ENCODE measurements at places on chromosomes 7 and 10. TPM values are rescaled to one million over a fixed set of nuclear protein-coding genes. Genes with fewer than 3 reads are reported as not detected.

Gene PLPP4
- total RNA-seq: 11.9 TPM

GRCh38 chr7:147413557-147413870 lies 1177.1 kb upstream of the C7orf33 start:
- no peak for ATAC-seq

- ATAC-seq: no peak
These were observed 33.0 kb upstream of the UNC5B start for GRCh38 chr10:71179382-71179781.

DNA sequence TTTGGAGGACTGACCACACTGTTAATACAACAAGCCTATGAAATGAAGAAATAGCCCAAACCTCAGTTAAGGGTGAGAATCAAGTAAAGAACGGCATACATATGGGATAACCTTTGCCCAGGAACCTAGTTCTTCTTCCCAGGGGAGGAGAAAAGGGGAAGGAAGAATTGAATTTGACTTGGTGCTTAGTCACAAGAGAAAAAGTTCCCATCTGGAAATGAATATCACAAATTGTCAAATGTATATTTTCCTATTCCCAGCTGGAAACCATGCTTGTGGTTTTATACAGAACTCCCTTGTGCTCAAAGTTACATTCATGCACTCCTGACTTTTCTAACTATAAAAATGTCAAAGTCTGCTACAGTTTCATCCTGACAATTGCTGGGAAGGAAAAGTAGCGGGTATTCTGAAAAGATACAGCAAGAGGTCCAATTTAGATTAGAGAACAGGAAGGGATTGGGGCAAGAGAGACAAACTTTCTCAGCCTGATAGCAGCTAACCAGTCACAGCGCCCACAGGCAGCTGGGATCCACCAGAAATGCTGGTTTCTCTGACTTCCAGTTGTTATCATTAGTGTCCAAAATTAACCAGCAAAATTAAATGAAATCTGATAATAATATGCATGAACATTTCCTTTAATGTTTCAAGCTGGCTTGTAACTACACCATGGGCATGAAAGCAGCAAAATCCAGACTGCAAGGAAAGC lies 18.6 kb upstream of the GSAP start:
- ATAC-seq: no peak

Gene NXPH1
- total RNA-seq: 1.4 TPM

GRCh38 chr7:28135315-28135714 lies 45.3 kb downstream of the JAZF1 start:
- no peak for ATAC-seq

GRCh38 chr7:75847707-75848106 lies 31.1 kb upstream of the RHBDD2 start:
- no peak for ATAC-seq

Gene VWDE
- total RNA-seq: 2.5 TPM

DNA sequence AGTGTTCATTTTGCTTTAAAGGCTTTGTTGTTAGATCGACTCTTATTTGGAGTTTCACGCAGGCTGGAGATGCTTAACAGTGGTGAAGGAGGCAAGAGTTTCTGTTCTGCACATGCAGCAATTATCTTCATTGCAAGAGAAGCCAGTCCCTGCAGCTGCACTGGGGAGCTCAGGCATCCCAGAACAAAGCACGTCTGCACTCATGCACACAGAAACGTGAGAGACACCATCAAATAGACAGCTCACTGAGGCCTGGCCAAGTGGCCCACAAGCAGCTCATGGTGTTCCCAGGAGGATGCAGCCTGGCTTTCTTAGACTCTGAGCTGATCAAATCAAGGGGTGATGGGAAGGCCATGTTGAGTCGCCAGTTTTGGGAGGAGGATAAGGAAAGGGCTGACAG lies 246.1 kb downstream of the CREB5 start:
- ATAC-seq: peak; percentile 24

DNA sequence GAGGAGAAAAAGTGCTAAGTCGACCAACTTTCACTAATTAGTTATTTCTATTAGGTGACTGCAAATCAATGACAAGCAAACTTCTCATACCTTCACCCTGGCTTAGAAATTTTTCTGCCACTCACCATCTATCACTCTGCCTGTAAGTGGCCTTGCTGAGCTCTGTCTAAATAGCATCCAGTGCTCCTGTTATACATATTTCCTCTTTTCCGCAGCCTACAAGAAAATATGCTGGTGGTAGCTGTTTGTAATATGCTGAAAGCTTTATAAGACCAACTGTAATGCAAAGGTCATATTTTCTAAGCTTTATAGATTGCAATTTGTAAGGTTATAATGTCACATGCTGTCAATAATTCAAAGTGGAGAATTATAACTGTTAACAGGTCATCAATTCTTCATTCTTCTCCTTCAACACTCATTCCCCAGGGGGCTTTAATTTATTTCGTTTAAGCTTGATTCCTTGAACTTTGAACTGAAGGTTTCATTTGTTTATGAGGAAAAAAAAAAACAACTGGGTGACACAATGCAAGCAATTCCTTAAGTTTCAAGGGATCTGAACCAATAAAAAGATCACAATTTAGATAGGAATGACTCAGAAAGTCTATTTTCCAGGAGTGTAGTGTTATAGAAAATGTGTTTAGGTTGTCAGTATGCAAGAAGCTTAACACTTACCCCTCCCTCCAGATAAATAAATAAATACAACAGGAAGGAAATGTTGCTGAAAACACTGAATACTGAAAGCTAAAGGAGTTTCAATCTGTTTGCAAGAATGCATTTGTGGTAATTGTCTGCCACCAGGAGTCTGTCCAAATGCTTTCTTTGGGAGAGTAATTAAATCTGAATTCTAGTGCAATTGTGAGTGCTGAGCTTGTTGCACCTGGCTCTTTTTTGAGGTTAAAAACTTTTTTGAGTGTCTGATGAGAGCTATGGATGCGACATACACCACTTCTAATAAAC lies 183.7 kb downstream of the SORCS1 start:
- ATAC-seq: peak; percentile 88
